ENCODE measurements at places on chromosomes 6 and 20.

DNA sequence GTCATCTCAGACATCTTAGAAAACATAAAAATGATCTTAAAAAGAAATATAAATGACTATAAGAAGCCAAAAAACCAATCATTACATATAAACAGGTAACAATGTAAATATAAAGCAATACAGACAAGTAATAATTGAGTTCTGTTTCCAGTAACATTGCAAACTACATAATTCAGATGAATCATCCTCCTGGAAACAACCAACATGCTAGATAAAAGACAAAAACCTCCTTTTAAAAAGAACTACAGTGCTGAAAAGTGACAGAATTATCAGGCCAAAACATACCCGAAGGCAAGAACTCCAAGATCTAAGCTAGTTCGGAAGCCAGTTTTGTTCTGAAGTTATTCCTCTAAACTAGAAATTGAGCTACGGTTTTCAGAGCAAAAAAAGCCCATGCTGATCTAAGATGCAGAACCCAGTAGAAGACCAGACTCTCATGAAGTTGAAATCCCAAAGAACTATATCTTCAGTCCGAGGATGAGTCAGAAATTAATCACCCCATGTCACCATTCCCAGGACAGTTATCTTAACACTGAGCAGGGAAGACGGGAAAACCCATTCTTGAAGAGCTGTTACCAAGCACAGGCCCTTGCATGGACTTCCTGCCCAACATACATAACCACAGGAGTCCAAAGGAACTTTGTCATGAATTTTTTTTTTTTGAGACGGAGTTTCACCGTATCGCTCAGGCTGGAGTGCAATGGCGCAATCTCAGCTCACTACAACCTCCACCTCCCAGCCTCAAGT is 9.8 kb downstream of the PGM3 start:
- DNase-seq: no peak

- no peak for DNase-seq
Measured at GRCh38 chr6:10465629-10466499, 51.0 kb upstream of the TFAP2A start.

GRCh38 chr6:68008445-68008844 is 626.6 kb upstream of the ADGRB3 start:
- DNase-seq: no peak

DNA sequence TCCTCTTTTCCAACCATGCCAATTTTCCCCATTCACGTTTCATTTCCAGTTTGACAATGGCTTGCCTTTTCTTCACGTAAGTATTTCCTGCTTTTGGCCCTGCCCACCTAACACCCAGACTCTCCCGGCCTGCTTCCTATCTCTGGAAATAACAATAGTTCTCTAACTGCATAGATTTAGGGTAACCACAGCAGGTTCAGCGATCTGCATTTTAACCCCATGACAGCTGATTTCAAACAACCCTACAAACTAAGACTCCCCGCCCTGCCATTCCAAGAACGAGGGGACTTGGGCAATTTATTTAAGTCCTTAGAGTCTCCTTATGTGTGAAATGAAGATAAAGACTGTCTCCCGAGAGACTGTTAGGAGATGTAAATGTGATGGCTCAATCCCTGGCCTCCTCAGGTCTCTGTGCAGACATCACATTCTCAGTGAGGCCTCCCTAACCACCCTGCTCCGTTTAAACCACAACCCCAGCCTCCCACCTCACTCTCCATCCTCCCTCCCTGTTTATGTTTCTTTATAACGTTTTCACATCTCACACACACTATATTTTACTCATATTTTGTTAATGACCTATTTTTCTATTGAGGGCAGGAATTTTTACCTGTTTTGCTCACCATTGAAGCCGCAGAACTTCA is 134.8 kb downstream of the GJA10 start:
- no peak for DNase-seq

DNA sequence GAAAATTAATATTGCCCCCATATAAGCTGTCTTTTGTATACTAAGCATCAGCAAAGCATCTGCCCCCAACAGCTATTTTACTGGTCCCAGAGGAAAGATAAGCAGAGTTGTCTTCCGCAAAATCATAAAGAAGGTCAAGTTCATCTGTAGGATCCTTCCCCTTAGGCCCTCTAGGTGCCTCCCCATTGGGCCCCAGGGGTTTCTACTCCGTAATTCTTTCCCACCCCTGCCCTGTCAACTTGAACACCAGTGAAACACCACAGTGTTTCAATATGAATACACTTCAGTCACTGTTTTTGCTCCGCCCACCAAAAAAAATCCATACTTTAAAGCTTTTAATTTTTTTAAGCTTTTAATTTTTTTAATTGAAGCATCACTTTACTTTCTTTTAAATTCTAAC is 159.2 kb downstream of the ATXN1 start:
- DNase-seq: no peak

GRCh38 chr6:13767121-13767808 is 47.1 kb downstream of the MCUR1 start:
- peak; percentile 76 for DNase-seq

GRCh38 chr6:47267301-47267700 is 42.4 kb downstream of the TNFRSF21 start:
- DNase-seq: no peak

- no peak for DNase-seq
Measured at GRCh38 chr20:61561111-61561830, 309.2 kb downstream of the CDH4 start.

- no peak for DNase-seq
Measured at GRCh38 chr20:8303651-8304050, 171.6 kb downstream of the PLCB1 start.

- no peak for DNase-seq
Measured at GRCh38 chr20:3863317-3863716, 16.7 kb downstream of the MAVS start.

DNA sequence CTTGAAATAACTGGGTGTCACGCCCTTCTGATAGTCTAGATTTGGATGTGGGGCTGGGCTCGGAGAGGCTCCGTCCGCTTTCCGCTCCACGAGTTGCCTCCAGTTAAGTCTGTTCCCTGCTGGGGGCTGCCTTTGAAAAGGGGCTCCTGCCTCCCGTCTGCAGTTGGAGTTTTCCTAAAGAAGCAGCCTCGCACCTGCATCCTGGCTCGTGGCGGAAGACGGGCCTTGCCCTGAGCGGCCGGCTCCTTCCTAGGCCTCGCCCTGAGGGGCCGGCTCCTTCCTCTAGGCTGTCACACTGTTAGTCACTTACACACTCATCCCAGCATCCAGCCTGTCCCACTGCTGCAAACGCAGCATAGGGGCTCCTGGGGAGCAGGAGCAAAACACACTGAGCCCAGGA is 74.4 kb downstream of the SMOC2 start:
- DNase-seq: no peak

DNA sequence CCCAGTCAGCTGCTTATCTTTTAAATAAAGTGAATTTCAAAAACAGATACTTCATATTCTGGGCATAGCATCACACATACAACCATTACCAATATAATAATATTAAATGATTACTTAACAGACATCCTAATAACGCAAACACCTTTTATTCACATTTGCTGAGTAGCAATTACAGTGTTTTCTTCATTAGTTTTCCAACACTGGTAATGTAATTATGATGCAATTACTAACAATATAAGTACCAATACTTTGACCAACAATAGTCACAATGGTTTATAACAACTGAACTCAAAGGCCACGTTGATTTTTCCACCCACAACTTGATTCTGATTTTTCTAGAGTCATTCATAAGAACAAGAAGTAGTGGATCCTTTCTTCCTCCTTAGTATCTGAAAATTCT is 104.1 kb downstream of the MYB start:
- no peak for DNase-seq

DNA sequence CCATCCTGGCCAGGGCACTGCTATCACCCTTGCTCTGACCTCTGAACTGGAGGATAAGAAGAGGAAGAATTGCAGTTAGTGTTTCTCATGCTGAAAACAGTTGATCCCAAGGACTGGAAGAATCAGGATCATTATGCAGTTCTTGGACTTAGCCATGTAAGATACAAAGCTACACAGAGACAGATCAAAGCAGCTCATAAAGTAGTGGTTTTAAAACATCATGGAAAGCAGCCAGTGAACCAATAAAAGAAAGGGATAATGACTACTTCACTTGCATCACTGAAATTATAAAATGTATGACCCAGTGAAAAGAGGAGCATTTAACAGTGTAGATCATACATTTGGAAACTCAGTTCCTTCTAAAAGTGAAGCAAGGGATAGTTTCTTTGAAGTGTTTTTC is 47.7 kb downstream of the DNAH8 start:
- DNase-seq: no peak

- no peak for DNase-seq
Measured at GRCh38 chr20:12166053-12166717, 248.5 kb downstream of the BTBD3 start.

DNA sequence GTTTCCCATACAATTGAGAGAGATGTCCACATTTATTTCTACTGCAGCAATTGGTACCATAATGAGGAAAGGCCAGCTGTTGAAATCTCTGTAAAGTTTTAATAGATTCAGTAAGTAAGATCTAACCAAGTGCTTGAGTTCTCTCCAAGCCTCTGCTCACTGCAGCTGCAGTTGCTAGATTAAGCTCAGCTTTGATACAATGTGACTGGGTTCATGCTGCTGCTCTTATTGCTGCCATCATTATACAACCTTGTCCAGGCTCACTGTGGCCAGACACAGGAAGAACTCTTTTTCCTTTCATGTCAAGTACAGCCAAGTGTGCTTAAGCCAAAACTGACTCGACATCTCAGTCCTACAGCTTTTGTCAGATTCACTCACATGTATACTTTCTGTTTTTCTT is 423.5 kb downstream of the GJA1 start:
- DNase-seq: peak; percentile 37

- DNase-seq: no peak
Measured at GRCh38 chr6:158755636-158756035, 63.5 kb downstream of the EZR start.

- DNase-seq: no peak
Measured at GRCh38 chr6:100175814-100176310, 181.8 kb upstream of the MCHR2 start.

GRCh38 chr20:17273717-17274116 is 46.9 kb downstream of the PCSK2 start:
- no peak for DNase-seq

DNA sequence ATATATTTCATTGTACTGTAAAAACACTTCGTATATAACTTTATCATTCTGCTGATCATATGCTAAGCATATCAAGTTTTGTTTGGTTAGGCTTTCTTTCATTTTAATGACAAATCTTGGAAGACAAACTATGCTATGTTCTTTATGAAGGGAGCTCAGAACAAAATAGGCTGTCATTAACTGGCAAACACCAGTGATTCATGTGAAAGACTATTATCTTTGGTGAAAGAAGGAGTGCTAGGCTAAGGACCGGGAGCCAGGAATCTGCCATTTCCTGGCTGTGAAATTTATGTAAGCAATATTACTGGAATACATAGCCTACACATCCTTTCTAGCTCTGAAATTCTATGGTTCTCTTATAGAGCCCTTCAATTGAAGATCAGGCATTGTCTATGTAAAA is 136.2 kb upstream of the CCN2 start:
- peak; percentile 27 for DNase-seq

- no peak for DNase-seq
Measured at GRCh38 chr20:44135417-44136204, 51.4 kb downstream of the JPH2 start.

GRCh38 chr6:170537329-170537728 is 15.8 kb downstream of the PSMB1 start:
- DNase-seq: no peak

DNA sequence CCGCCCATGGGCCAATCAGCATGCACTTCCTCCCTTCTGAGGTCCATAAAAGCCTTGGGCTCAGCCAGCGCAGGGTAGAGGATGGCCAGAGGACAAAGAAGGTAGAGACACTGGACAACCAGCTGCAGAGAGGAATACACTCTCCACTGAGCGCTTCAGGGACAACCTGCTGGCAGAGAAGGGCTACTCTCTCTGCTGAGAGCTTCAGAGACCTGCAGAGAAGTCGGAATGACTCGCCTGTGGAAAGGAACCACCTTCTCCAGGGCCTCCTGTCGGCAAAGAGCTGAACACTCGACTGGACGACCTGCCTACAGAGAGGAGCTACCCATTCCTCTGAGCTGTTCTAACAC is 31.4 kb upstream of the SLA2 start:
- no peak for DNase-seq

DNA sequence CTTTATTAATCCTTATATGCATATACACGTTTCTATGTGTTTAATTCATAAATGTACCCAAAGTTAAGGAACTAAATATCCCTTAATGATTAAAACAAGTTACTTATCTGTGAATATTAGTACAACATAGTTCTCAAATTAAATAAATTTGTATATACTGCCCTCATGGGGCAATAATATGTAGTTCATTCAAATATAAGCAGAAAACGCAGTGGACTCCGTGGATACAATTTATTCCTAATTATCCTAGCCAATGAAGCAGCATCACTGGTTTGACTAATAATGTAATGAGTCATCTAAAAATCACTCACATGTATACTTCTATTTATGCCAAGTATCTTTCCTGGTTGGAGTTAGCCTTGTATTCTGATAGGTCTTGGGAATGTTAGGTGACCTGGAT is 111.6 kb downstream of the TBC1D32 start:
- no peak for DNase-seq

GRCh38 chr6:162344646-162345010 is 382.9 kb downstream of the PRKN start:
- DNase-seq: no peak

- DNase-seq: no peak
Measured at GRCh38 chr6:104995989-104996617, 39.2 kb downstream of the LIN28B start.

GRCh38 chr6:135043846-135044245 is 10.8 kb downstream of the HBS1L start:
- DNase-seq: no peak

DNA sequence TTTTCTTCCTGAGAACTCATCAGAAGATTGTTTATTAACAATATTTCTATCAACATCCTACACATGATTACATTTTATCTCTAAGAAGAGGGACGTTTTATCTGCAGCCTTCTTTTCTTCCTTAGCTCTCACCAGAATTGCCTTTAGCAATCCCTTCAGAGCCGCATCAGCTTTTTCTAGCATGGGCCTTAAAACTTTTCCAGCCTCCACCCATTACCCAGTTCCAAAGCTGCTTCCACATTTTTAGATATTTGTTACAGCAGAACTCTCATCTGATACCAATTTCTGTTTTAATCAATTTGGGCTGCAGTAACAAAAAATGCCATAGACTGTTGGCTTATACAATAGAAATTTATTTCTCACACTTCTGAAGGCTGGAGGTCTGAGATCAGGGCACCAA is 281.5 kb downstream of the THBS2 start:
- DNase-seq: no peak

DNA sequence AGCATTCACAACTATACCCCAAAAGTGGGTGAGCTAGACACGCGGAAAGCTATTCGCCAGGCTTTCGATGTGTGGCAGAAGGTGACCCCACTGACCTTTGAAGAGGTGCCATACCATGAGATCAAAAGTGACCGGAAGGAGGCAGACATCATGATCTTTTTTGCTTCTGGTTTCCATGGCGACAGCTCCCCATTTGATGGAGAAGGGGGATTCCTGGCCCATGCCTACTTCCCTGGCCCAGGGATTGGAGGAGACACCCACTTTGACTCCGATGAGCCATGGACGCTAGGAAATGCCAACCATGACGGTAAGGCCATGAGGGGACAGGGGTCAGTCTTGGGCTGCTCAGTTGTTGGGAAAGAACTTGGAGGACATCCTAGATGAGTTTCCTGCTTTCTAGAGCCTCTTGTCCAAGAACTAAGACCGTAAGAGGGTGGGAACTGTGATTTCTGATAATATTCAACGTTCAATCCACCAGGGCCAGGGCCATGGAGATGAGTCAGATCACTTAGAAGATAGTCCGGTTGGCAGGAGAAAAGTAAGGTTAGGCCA is 23.4 kb downstream of the MMP24OS start:
- no peak for DNase-seq

Data from femur (tissue), 1 donor.